ENCODE measurements at places on chromosomes 2 and 18.

DNA sequence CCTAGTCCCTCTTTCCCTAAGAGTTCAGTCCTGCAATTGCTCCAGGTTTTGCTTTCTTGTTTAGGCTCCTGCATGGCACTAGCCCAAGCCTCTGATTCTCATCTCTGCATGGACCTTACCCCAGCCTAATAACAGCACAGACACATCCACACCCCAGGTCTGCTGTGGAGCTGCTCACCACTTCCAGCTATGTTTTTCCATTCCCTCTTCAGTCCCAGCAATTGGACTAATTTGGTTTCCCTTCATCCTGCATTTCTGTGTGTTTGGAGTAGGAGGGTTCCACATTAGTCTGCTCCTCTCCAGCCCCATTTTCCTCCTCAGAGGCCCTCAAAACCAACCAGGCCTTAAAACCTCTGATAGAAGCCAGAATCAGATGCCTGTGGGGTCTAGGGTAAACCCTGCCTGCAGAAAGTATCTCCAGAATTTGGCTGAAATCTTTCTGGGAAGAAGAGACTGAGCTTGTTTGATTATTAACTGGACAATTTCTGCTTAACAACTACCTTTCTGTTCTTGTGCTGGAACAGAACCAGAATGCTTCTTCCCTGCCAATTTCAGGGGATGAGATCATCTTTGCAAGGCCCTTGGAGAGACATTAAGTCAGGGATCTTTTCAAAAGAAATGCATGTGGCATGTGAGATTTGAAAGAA is 95.9 kb downstream of the GFPT1 start:
- no peak for DNase-seq

GRCh38 chr2:134020608-134021007 is 233.3 kb upstream of the MGAT5 start:
- no peak for DNase-seq

- DNase-seq = peak; percentile 54
These were observed 14.6 kb downstream of the UGP2 start for GRCh38 chr2:63856303-63856603.

- no peak for DNase-seq
These were observed 24.2 kb upstream of the EFEMP1 start for GRCh38 chr2:55947752-55948151.

DNA sequence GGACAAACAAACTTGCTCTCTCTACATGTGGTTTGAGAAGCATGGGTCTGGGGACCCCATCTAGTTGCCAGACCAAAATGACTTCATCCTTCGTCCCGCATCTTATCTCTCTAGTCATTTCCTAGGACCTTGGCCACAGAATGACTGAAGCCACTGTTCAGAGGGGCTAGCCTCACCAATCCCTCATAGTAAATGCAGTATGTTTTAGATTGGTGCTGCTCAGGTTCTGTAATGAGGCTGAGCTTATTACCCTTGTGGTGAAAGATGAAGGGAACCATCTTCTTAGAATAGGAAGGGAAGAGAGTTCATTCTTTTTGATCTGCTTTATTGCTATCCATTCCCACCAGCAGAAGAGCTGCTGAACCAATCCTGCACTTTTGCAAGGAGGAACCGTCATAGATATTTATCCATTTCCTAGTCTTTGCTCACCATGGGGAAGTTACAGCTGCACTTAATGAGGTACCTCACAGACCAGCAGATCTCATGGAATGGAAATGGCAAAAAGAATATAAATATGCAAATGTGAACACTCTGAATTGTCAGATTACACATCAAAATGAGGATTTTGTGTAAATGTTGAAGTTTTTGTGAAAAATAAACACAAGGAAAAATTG is 436.7 kb downstream of the LPIN1 start:
- DNase-seq = no peak

GRCh38 chr2:111025288-111025687 is 95.4 kb upstream of the BCL2L11 start:
- DNase-seq = no peak

DNA sequence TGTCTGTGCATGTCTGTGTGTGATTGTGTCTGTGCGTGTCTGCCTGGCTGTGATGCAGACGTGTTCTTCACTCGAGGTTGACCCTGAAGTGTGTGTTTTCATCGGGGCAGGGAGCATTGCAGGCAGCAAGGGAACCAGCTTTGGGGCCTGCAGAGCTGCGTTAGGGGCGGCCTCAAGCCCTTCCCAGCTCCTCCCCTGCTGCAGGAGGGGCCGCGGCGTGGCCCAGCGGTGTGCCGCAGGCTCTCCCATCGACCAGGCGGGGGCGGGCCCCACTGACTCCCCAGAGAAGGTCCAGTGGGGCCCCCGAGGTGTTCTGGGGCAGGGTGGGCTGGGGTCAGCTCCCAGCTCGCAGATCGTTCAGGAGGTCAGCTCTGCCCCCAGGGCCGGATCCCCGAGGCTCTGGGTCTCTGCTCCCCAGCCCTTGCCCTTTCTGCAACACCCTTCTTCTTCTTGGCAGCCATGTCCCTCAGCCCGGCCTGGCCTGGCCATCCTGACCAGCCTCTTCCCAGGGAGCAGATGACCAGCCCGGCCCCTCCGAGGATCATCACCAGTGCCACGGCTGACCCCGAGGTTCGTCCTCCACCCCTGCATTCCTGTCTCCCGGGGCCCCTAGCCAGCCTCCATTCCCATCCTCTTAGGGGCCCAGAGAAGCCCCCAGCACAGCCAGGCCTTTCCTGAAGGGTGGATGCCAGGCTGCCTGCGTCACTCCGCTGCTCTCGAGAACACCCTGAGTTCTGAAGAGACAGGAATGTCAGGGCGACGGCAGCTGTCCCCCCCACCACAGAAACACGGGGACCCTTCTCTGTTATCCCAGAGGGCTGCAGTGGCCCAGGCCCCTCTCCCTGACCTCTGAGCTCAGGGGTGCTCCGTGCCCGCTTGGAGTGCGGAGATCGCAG is 11.1 kb upstream of the KLHL30 start:
- DNase-seq = no peak

- no peak for DNase-seq
These were observed 36.3 kb upstream of the MBP start for GRCh38 chr18:77168811-77169311.

- no peak for DNase-seq
These were observed 156.8 kb upstream of the STK17B start for GRCh38 chr2:196328088-196328680.

DNA sequence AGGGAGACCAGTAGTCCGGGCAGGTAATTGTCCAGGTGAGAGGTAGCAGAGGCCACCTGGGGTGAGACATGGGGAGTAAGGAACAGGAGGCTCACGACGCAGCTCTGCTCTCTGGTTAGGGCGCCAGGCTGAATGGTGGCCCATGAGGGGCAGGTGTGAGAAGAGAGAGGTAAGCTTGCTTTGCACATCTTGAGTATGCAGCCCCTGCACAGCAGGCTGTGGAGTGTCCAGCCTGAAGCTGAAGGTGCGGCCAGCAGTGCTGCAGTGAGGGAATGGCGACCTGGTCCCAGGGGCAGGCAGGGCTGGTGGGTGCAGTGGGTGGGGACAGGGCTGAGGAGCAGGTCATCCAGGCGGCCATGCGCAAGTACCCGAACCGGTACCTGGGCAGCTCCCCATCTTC is 15.7 kb downstream of the PRELID3A start:
- DNase-seq = no peak

DNA sequence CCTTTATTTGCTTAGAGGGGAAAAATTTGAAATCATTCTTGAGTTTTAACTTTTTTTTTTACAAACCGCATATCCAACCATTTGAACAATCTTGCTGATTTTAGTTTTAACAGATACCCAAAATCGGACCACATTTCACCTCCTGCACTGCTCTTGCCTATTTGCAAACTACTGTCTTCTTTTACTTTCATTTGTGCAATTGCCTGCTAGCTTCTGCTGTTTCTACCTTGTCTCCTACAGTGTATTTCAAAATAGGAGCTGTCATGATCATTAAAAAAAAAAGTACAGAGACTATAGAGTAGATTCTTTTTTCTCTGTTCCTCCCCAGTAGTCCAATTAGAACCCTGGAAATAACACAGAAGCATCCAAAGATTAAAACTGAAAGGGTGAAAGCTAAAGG is 1081.2 kb downstream of the SOCS6 start:
- DNase-seq = no peak

GRCh38 chr2:204127238-204127637 is 190.7 kb downstream of the ICOS start:
- no peak for DNase-seq

- peak; percentile 15 for DNase-seq
These were observed 153.4 kb downstream of the GPD2 start for GRCh38 chr2:156589381-156590079.

DNA sequence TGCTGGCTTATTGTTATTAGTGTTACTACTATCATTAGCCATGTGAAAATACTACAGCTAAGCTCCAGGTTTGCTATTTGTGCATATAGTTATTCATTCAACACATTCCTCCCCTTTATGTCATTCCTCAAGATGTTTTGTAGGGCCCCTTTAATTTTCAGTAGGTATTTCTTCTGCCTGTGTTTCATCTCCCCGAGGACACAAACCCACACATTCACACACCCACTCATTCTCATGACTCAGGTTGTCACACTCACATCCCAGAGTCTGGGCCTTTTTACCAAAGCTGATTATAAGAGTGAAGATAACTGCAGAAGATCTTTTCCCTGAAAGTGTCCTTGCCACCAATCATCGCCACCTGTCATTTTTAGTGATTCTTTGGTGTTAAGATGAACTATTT is 68.6 kb upstream of the SPOPL start:
- no peak for DNase-seq

- DNase-seq = no peak
These were observed 7.0 kb upstream of the TYMS start for GRCh38 chr18:650428-650858.

DNA sequence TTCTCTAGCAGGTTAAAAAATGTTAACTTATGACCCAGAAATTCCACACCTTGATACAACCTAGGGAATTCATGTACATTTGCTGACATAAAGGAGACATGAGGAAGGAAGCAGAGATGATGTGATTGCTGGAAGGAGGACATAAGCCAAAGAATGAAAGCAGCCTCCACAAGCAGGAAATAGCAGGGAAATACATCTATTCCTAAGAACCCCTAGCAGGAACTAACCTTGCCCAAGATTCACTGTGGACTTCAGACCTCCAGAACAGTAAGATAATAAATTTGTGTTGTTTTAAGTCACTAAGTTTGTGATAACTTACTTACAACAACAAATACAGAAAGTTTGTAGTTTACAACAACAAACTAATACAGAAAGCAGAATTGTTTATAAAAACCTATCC is 4.6 kb upstream of the DSG4 start:
- no peak for DNase-seq

DNA sequence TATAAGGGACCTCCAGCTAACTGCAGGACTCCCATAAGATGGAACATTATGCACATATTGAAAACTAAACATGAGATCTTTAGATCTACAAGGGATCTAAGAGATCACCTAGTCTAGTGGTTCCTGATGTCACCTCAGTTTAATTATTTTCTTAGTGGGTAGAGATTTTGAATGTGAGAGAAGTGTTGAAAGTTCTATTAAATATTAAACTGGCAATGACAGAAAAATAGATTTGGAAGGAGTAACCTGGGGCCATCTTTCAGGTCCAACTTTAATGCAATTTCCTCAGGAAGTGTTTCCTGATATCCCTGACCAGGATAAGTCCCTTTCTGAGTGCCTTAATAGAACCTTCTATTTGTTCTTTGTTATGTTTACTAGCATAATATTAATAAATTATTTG is 29.1 kb upstream of the CPS1 start:
- no peak for DNase-seq

- peak; percentile 60 for DNase-seq
These were observed 157.8 kb downstream of the LDLRAD4 start for GRCh38 chr18:13376298-13376840.

- DNase-seq = no peak
These were observed 26.8 kb downstream of the STAMBP start for GRCh38 chr2:73855526-73855925.

- no peak for DNase-seq
These were observed 1272.2 kb upstream of the ACVR2A start for GRCh38 chr2:146572598-146572997.

DNA sequence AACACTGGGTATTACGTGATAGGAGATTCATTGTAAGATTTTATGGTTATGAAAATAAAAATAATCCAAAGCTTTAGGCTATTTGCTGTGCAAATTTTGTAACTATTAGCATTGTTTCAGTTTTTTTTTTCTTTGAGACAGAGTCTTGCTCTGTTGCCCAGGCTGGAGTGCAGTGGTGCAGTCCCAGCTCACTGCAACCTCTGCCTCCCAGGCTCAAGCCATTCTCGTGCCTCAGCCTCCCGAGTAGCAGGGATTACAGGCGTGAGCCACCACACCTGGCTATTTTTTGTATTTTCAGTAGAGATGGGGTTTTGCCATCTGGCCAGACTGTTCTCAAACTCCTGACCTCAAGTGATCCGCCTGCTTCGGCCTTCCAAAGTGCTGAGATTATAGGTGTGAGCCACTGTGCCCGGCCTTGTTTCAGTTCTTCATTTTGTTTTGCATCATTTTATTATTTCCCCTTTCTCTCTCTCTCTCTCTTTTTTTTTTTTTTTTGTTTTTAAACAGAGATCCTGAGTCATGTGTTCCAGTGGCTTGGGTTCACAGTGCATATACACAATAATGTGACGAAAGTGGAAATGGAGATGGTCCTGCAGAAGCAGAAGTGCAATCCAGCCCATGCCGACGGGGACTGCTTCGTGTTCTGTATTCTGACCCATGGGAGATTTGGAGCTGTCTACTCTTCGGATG is 25.8 kb downstream of the CASP10 start:
- no peak for DNase-seq

- no peak for DNase-seq
These were observed 29.7 kb upstream of the APCDD1 start for GRCh38 chr18:10424585-10425307.

DNA sequence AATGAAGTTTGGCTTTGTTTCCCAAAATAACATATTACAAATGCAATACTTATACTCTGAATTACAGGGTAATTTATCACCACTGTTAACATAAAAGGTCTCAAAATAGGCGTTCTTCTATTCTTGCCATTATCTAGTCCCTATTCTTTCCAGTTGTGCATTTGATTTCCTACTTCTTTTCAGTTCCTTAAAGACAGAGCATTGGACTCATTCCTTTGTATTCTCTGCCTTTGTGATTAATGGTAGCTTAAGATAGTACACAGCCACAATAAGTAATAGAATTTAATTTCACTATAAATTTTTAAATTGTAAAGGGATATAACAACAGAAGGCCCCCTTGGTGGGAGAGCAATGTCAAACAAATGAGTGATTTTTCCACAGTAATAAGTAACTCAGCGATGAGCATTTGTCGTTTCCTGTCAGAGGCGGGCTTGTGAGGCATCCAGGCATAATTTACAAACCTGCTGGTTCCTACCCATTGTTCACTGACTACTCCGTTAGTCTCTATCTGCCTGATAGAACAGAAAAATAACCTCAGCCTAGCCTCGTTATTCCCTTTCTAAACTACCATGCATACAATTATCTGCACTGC is 456.6 kb upstream of the REG3G start:
- DNase-seq = no peak

DNA sequence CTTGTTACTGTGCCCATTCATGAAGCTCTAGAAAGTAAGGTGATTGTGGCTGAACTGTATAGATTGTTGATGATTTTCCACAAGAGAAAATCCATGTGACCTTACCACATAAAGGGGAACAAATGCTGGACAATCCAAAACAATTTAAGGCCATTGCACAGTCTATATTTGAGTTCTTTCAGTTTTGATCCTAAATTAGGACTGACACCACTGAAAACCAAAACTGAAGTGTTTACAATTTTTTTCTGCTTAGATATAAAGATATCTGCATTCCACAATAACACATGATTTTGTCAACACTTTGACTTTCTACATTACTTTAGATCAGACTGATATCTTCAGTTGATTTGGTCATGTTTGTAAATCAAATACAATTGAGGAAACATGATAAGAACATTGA is 123.6 kb upstream of the SLC38A11 start:
- DNase-seq = no peak
